ENCODE measurements at places on chromosomes 11 and 22.

DNA sequence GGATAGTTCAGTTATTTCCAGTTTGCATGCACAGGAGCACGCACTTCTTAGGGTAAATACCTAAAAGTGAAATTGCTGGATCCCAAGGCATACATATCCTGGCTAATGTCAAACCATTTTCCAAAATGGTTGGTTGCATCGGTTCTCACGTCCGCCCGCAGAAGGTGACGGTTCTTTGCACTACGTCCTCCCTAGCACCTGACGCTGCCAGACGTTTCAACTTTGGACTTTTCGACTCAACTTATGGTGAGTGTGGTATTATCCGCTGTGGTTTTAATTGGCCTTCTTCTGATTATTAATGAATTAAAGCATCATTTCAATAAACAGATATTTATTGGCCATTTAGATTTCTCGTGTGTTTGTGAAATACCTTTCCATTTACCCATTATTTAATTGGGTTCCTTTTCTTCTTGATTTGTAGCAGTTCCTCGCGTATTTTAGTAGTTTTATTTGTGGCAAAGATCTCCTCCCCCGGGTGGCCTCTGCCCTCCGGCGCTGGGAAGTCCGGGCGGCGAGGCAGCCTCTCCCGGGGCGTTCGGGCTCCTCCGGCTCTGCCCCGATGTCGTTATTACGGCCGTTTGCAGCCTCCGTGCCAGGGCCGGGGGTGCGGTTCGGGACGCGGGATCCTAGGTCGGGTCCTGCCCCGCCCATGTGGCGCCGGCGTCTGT lies at the start of gene JHY:
JHY (plus strand) TSS at position 571 of the 668 bp plus-strand sequence. CDS start 3,091 bp downstream, outside the sequence.
- no peak for DNase-seq

DNA sequence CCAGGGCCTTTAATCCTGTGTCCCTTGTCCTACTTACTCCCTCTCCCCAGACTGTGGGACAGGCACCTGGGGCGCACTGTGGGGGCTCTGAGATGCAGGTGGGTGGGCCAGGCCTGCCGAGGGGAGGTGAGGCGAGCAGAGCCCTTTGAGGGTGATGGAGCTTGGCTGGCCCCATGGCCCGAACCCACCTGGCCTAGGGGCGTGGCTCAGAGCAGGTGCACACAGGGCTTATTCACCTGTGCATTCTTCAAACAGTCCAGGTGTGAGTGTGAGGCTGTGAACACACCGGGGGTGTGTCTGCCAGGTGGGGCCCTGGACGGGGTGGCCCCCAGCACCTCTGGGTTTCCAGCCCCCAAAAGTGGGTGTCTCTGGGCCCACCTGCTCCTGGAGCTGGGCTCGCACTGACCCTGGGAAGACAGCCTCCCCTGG lies 9.0 kb upstream of the MUC5AC start:
- no peak for DNase-seq

GRCh38 chr22:19841641-19842392 lies 12.9 kb downstream of the GNB1L start:
- DNase-seq: no peak

GRCh38 chr11:92916299-92916698 lies 53.2 kb upstream of the MTNR1B start:
- DNase-seq: no peak

- DNase-seq: no peak
Observed at GRCh38 chr22:23042179-23042578, 28.1 kb upstream of the GNAZ start.

- no peak for DNase-seq
Observed at GRCh38 chr11:108527382-108527781, 29.2 kb upstream of the POGLUT3 start.

- DNase-seq: no peak
Observed at GRCh38 chr22:44821741-44822475, 69.5 kb downstream of the ARHGAP8 start.

DNA sequence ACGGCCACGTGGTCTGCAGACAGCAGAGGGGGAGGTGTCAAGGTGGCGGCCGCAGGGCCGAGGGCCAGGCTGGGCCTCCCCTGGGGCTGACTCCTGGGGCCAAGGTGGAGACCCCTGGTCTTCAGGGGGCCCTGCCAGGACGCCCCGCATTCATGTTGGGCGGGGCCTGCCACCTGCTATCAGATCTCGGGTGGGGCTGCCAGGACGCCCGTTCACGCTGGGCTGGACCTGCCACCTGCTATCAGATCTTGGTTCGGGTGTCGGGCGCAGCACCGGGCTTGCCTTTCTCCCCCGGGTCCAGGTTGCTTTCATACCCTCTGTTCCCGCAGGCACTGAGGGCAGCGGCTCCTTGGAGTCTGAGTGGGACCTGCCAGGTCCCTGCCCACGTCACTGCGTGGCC lies 16.1 kb upstream of the MAPK11 start:
- DNase-seq: no peak

DNA sequence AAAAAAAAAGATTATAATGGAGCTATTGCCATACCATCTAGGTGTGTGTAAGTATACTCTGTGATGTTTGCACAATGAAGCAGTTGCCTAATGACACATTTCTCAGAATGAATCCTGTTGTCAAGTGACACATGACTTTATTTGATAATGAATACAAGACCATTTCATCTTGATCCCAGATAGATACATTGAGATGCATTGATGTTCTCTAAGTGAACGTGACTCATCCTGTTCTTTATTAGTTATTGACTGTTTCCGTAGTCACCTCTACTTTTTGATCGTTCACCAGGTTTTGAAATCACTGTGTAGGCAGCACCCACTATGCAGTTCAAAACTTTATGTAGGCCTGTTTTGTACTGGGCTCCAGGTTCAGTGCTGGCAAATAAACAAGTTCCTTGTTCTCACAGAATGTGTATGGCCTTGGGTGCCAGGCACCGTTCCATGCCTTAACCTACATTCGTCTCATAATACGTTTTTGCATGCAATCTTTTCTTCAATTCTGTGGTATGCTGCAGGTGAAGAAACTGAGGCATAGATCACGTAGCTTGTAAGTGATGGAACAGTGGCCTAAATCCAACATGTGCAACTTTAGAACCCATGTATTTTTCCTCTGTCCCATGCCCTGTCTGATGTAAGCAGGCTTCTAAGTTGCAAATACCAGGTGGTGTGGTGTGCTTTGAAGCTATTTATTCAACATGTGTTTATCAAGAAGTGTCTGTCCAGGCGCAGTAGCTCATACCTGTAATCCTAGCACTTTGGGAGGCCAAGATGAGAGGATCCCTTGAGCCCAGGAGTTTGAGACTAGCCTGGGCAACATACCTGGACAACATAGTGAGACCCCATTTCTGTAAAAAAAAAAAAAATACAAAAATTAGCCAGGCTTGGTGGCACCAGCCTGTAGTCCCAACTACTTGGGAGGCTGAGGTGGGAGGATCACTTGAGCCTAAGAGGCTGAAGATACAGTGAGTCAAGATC lies 10.4 kb downstream of the SREBF2 start:
- DNase-seq: peak; percentile 24

DNA sequence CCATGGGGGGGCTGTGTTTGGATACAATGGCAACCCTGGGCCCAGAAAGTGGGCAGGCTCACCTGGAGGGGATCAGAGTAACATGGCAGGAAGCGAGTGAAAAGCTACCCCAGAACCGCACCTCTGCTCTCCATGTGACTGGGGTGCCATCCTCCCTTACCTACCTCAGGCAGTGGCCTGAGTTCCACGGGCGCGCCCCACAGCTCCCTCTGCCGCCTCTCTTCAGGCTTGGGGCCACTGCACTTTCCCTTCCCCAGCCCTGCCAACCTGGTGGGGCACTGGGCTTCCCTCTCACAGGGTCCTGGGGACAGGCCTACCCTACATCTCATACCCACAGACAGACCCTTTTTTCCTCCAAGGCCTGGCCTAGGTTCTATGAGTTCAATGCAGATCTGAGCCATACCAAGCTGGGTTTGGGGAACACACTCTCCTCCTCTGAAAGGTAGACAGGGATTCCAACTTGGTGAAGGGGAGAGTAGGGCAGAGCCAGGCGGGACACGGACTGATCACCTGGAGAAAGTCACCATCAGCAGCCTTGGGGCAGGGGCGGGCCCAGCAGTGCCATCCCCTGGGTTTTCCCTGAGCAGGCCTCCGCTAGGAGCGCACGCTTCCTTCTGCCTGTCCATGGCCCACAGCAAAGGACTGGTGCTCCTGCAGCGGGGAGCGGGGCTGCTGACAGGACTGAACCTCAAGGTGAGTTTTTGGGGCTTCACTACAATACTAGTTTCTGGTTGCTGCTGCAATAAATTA lies 7.1 kb downstream of the GALR3 start:
- DNase-seq: no peak

DNA sequence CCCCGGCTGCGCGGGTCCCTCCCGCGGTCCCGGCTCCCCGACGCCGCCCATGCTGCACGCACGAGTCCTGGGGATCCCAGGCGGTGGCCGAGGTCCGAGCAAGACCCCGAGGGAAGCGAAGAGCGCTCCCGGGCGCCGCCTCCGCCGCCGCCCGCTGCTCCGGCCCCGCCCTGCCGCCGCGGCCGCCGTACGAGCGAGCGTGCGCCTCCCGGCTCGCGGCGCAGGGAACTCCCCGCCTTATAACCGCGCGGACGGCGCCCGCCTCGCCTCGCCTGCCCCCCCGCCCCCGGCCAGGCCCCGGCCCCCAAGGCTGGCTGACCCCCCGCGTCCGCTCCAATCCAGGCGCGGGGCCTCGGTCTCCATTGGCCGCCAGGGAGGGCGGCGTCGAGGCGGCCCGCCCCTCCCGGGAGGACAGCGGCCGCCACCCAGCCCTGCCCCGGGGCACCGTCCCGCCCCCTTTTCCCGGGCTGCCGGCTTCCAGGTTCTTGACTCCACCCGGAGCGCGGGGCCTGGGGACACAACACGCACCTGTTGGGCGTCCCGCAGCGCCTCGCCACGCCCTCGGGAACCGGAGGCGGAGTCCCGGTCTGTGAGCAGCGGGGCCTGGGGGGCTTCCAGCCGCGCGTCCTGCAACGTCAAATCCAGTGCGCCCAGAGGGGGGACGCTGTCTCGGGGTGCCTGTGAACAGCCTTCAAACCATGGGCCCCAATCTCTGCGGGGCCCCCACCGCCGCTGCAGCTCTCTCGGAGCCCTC lies at the start of gene FADS3:
FADS3 (minus strand) TSS at position 215 of the 754 bp plus-strand sequence; CDS start at position 51, 164 bp downstream.
- DNase-seq: peak; percentile 81

DNA sequence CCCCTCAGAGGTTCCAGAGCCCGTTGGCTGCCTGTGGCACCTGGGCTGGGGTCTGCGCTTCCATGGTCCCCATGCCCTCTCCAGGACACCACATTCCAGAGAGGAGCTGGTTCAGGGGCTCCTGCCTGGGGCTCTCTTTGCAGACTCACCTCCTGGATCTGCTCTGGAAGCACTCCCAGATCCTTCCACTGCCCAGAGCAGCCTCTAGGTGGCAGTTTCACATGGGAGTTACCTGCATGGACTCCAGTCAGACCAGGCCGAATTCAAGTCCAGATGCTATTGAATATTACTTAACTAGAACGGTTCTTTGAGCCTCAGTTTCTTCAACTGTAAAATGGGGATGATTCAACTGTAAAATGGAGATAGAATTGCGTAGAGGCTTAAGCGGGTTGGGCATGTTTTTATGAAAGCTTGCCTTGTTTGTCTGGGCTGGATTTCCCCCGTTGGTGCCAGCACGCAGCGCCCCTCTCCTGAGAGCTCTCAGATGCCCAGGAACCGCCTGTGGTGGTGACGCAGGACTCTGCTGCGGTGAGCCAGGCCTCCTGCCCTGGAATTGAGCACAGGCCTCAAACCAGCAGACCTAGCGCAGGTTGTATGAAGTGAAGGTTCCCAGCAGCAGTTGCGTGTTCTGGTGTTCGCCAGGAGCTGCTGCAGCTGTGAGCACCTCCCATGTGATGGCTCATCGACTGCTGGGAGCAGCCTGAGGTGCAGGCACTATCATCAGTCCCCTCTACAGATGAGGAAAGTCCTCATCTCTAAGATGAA lies 44.2 kb downstream of the LMO1 start:
- DNase-seq: no peak

DNA sequence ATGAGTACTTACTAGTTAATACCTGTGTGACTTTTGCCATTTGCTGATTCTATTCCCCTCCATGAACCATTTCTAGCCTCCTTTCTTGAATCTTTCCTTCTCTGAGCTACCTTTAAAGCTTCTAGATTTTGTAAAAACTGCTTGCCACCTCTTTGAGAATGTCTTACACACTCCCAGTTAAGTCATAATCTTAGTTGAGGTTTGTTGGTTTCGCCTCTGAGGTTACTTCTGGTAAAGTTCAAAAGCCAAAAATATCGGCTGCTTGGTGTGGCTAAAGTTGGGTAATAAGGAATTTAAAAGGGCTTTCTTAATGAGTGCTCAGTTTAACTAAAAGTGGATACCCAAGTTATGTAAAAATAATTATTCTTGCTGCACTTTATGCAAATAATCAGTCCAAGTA lies 10.4 kb upstream of the GLYAT start:
- no peak for DNase-seq

DNA sequence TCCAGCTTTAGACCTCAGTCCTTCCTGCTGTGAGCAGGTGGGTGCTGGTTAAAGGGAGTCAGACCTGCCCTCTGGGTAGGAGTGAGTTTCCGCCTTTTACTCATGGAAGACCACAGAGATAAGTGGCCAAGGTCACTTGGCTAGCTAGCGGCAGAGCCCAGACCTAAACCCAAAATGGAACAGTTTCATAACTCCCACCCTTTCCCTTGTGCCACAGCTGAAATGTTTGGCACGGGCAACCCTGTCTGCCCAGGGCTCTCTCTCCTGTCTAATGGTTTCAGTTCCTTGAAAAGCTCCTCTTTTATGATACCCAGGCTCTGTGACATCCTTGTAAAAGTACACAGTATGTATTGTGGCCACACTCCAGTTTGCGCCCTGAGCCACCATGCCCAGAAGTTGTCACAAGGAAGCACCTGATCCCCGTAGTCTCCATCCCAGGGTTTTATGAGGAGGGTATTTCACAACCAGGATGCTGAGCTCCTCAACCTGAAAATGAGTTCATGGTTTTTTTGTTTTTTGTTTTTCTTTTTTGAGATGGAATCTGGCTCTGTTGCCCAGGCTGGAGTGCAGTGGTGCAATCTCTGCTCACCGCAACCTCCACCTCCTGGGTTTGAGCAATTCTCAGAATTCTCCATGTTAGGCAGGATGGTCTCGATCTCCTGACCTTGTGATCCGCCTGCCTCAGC lies 5.1 kb downstream of the MB start:
- DNase-seq: no peak

DNA sequence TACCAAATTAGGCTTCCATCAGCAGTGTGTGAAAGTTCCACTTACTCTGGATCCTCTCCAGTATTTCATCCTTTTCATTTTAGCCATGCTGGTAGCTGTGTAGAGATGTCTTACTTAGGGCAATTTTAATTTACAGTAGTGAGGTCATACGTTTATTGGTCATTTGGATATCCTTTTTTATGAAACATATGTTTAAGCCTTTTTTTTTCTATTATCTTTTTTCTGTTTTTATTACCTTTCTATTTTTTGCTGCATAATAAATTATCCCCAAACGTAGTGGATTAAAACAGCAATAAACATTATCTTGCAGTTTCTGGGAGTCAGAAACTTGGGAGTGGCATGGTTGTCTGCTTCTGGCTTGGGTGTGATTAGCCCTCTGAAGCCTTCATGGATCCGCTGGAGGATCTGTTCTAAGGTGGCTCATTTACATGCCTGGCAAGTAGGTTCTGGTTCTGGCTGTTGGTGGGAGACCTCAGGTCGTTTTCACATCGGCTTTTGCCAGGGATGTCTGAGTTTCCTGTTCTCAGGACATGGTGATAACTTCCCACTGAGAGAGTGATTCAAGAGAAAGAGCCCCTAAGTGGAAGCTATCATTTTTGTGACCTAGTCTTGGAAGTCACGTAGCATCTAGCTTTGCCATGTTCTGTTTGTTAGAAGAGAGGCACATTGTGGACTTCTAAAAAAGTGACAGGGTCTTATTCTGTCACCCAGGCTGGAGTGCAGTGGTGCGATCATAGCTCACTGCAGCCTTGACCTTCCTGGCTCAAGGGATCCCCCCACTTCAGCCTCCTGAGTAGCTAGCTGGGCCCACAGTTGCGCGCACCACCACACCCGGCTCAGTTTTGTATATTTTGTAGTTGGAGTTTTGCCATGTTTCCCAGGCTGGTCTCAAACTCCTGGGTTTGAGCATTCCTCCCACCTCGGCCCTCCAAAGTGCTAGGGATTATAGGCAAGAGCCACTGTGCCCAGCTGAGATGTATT lies 38.6 kb downstream of the PPP6R3 start:
- DNase-seq: no peak

All from CD4-positive, alpha-beta T cell treated with Interleukin-4 for 1 hour (primary cell).